HTR-8/SVneo (cell line): ENCODE measurements at places on chromosomes 1 and 21.

DNA sequence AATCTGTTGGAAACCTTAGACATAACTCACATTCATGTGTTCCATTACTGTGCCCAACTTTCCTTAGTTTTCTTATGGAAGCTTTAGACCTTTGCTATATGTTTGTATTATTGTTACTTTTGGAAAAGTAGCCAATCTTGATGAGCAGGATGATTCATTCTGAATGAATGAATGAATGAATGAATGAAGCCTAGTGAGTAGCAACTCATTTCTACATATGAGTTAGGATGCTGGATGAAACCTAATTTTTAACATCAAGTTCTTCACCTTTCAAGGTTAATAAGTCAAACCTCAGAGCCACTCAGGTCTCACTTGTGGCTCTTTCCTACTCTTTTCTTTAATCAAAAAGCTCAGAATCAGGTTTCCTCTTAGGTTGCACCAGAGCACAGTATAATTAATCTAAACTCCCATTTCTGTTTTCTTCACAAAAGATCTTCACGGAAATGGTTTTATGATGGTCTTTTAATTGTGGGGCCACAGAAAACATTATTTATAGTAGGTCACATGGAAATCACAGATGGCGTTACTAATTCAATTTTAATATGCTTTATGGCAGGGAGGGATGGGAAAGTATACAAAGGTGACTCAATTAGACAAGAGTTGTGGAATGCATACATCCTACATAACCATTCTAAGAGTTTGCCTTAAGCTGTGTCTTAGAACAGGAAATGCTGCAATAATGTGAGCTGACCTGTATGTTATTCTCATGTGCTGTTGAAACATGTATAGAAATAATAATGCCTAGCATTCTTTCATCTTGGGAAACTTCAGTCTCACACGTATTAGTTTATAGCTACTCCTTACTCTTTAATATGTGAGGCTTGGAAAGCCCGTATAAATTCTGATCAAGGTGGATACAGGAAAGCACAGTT is 4.5 kb upstream of the DDX59 start:
- DNase-seq = no peak

- DNase-seq = no peak
Measured at GRCh38 chr1:154290921-154291320, 18.5 kb downstream of the HAX1 start.

DNA sequence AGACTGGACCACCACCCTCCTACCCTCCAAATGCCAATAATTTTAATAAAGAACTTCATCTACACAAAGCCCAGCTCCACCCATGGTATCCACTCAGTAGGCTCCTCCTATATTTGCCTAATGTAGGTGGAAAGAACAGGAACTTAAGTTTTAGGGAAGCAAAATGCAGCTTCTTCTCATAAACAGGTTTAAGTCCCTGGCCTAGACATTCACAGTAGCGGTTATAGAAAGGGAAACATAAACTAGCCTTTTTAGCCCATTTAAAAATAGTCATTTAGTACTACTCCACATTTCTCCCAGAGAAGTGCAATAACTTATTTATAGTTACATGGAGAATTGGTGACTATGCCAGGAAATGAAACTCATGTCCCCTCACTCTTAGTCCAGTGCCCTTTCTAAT is 56.6 kb upstream of the CPLANE2 start:
- DNase-seq = no peak

- DNase-seq = no peak
Measured at GRCh38 chr1:76870037-76870436, 2.8 kb downstream of the ST6GALNAC5 start.
